ENCODE measurements at places on chromosomes 16 and 17. TPM values are rescaled to one million over a fixed set of nuclear protein-coding genes. Genes with fewer than 3 reads are reported as not detected.

GRCh38 chr16:12214509-12214908 lies 238.0 kb downstream of the SNX29 start:
- no peaks in the 10 kb centered on the region for H3K4me1 ChIP-seq
- DNase-seq = no peak
- no peak overlapping the region for H3K27ac ChIP-seq
- no peaks in the 10 kb centered on the region for H3K27me3 ChIP-seq

GRCh38 chr17:8785547-8786413 lies 13.4 kb downstream of the MFSD6L start:
- peak; percentile 99 for DNase-seq
- no peak overlapping the region for H3K4me3 ChIP-seq
- no peaks in the 10 kb centered on the region for H3K36me3 ChIP-seq
- H3K27me3 ChIP-seq = peaks cover 10% of the 10 kb centered on the region

GRCh38 chr16:13036600-13036999 lies 135.2 kb downstream of the SHISA9 start:
- H3K36me3 ChIP-seq = no peaks in the 10 kb centered on the region
- no peak overlapping the region for H3K27ac ChIP-seq
- H3K4me3 ChIP-seq = no peak overlapping the region
- H3K27me3 ChIP-seq = no peaks in the 10 kb centered on the region

- peaks cover 10% of the 10 kb centered on the region for H3K4me1 ChIP-seq
- H3K4me3 ChIP-seq = no peak overlapping the region
- DNase-seq = no peak
- H3K36me3 ChIP-seq = peaks cover 95% of the 10 kb centered on the region
- H3K27ac ChIP-seq = no peak overlapping the region
These were observed 23.1 kb downstream of the LITAFD start for GRCh38 chr16:8905168-8905762.

DNA sequence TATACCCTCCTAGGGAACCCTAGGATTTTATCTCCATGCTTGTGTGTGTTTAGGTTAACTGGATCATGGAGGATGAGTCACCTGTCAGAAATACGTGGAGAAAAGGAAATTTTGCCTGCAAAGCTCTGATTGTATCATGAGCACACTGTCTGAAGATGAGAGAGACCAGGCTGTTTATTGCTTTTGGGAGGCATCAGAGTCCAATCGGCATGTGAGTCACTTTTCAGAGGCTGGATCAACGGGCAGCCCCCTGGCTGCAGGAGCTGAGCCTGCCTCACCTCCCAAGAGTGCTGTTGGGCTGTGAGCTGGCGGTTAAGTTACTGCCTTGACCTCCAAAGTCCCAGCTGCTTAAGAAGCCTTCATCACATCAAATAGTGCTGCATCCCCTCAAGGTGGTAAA lies 41.5 kb upstream of the MED9 start:
- no peak for DNase-seq
- H3K27ac ChIP-seq = no peak overlapping the region
- no peak overlapping the region for H3K4me3 ChIP-seq
- H3K36me3 ChIP-seq = no peaks in the 10 kb centered on the region

DNA sequence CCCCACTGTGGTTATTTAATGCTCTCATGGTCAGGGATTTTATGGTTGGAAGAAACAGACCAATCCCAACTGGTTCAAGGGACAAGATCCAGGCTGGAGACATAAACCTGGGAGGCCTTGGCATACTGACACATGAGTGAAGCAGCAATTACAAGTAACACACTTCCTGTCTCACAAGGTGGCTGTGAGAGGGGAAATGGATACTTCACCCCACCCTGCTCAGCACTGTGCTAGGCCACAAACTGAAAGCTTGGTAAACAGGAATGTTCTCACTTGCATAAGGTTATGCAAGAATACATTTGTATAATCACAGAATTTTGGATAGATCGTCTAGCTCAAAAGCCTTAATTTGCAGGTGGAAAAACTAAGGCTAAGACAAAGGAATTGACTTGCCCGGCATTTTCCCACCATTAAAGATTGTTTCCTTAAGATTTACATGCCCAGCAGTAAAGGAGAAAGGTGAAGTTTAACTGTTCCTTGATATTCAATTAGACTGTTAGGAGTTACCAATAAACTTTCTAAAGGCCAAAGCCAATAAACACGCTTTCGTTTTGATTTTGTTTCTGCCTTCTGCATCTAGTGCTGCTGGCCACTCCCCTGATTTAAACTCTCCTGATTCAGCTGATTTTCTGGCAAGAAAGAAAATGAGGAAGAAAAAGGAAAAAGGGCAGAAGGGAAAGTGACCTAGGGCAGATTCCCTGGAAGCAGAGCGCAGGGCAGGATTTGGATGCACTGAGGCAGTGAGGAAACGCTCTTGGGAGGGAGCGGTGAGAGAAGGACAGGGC lies 215.6 kb upstream of the CDH5 start:
- H3K27ac ChIP-seq = no peak overlapping the region
- no peaks in the 10 kb centered on the region for H3K36me3 ChIP-seq
- H3K4me1 ChIP-seq = no peaks in the 10 kb centered on the region
- H3K4me3 ChIP-seq = no peak overlapping the region

DNA sequence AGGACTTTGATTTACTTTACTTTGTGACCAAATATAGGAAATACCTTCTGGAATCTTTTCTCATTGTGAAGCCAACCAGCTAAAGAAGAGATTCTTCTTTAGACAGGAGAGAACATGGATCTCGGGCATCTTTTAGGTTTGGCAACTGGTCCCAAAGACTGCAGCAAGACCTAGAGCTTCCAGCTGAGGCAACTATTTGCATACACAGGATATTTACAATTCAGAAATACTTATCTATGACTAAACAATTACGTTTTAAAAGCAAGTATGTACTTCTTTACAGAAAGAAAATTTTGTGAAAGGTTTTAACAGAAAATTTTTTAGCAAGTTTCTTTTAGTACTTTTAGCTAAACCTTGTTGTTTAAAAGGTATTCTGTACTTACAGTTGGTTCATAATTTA lies 106.5 kb downstream of the MAP2K4 start:
- H3K27me3 ChIP-seq = no peaks in the 10 kb centered on the region
- DNase-seq = no peak
- H3K4me3 ChIP-seq = no peak overlapping the region
- no peak overlapping the region for H3K27ac ChIP-seq
- H3K4me1 ChIP-seq = no peaks in the 10 kb centered on the region
- H3K36me3 ChIP-seq = peaks cover 70% of the 10 kb centered on the region

- no peaks in the 10 kb centered on the region for H3K4me1 ChIP-seq
- no peak for DNase-seq
- no peaks in the 10 kb centered on the region for H3K27me3 ChIP-seq
- H3K36me3 ChIP-seq = peaks cover 83% of the 10 kb centered on the region
These were observed 12.4 kb downstream of the CCDC47 start for GRCh38 chr17:63760771-63761539.

GRCh38 chr17:78934681-78935418 lies 9.7 kb upstream of the TIMP2 start:
- no peaks in the 10 kb centered on the region for H3K27me3 ChIP-seq
- H3K36me3 ChIP-seq = no peaks in the 10 kb centered on the region
- H3K4me1 ChIP-seq = no peaks in the 10 kb centered on the region
- DNase-seq = no peak

DNA sequence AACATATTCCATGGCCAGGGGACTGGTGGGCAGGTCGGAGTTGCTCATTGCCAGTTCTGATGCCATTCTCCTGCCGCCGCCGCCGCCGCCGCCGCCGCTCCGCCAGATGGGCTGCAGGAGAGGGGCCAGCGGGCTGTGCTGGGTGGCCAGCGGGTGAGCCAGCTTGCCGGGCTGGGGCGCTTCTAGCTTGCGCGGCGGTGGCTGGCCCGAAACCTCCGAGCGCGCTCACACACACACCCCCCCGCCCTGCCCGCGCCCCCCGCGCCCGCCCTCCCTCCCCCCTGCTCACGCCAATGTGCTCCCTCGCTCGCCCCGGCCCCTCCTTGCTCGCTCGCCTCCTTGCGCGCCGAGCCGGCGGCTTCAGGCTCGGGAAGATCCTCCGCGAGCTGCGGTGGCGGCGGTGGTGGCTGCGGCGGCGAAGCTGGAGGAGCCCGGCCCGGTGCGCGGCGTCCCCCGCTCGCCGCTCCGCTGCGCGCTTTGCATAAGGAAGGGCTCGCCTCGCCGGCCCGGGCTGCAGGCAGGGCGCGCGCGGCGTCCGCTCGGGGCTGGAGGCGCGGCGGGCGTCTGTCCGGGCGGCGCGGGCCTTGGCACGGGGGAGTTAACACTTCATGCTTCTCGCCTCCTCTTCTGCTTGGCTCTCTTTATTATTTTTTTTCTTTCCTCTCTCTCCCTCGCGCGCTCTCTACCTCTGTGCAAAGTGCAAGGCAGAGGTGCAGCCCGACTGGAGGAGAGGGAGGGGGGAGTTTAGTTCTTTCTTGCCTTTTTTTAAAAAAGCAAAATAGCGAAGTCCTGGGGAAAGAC lies 500 bp downstream of the MAF start:
- peak overlapping the region; percentile 91 for H3K4me3 ChIP-seq
- DNase-seq = peak; percentile 84
- H3K27me3 ChIP-seq = peaks cover 16% of the 10 kb centered on the region
- H3K4me1 ChIP-seq = no peaks in the 10 kb centered on the region
- H3K27ac ChIP-seq = peak overlapping the region; percentile 87

DNA sequence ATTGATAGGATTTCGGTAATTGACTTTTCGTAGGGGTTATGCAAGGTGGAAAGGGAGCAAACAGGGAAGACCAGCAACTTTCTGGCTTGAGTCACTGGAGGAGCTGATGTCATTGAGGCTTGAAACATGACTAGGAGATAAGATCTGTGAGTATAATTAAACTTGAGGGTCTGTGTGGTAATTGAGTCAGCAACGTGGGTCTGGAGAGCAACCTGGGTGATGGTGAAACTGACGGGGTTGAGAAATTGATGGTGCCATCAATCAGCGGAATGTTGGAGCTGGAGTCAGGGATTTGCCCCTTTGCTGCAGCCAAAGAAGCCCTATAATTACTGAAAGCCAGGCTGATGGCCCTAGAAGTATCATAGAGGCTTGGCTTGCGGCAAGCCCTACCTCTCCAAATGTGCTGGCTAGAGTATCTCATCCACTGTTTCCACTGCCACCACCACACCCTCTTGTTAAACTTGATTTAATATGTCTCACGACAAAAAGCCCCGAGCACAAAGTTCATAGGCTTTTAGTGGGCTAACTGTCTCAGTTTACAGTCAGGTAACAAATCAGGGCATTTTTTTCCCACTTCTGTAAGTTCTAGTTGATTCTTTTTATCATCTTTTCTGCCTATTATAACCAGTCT lies 186.9 kb upstream of the ELAC2 start:
- H3K27me3 ChIP-seq = no peaks in the 10 kb centered on the region
- no peaks in the 10 kb centered on the region for H3K4me1 ChIP-seq
- H3K4me3 ChIP-seq = no peak overlapping the region
- H3K27ac ChIP-seq = no peak overlapping the region
- no peaks in the 10 kb centered on the region for H3K36me3 ChIP-seq
- no peak for DNase-seq

- H3K4me1 ChIP-seq = peaks cover 15% of the 10 kb centered on the region
- no peaks in the 10 kb centered on the region for H3K27me3 ChIP-seq
- H3K36me3 ChIP-seq = no peaks in the 10 kb centered on the region
- DNase-seq = peak; percentile 67
- no peak overlapping the region for H3K27ac ChIP-seq
These were observed 9.1 kb upstream of the TMEM100 start for GRCh38 chr17:55731586-55732250.

DNA sequence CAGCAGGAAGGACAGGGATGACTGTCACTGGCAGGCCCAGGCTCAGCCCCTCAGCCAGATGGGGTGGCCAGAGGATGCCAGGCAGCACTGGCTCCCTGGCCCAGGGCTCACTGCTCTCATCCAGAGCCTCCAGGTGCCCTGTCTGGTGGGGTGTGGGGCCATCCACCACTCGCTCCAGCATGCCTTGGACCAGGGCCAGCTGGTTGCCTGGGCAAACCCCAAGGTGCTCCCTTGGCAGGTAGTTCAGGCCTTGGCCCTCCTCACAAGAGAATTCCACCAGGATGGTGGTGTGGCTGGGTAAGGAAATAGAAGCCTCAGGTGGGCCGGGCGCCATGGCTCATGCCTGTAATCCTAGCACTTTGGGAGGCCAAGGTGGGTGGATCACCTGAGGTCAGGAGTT lies 29.4 kb downstream of the LGALS9 start:
- no peaks in the 10 kb centered on the region for H3K36me3 ChIP-seq
- DNase-seq = no peak
- H3K4me3 ChIP-seq = no peak overlapping the region
- H3K27me3 ChIP-seq = no peaks in the 10 kb centered on the region
- H3K4me1 ChIP-seq = no peaks in the 10 kb centered on the region

GRCh38 chr16:13543850-13544249 lies 376.1 kb upstream of the ERCC4 start:
- peak; percentile 46 for DNase-seq
- no peaks in the 10 kb centered on the region for H3K36me3 ChIP-seq
- H3K4me1 ChIP-seq = no peaks in the 10 kb centered on the region
- no peaks in the 10 kb centered on the region for H3K27me3 ChIP-seq

GRCh38 chr16:89565506-89566372 lies 5.3 kb downstream of the RPL13 start:
- peaks cover 14% of the 10 kb centered on the region for H3K4me1 ChIP-seq
- H3K36me3 ChIP-seq = peaks cover 41% of the 10 kb centered on the region
- DNase-seq = peak; percentile 93
- no peak overlapping the region for H3K4me3 ChIP-seq

The C17orf75 gene
- total RNA-seq = 36.3 TPM

The CASKIN1 gene
- total RNA-seq = 8.1 TPM

The TBX6 gene
- total RNA-seq = 7.2 TPM

The HOXB5 gene
- not detected for total RNA-seq

The SMTNL2 gene
- total RNA-seq = 0.51 TPM

The SYNRG gene
- total RNA-seq = 42.0 TPM

The FOXC2 gene
- 0.16 TPM for total RNA-seq

All from endodermal cell (in vitro differentiated cells).